ENCODE measurements at places on chromosomes 13 and 19.

DNA sequence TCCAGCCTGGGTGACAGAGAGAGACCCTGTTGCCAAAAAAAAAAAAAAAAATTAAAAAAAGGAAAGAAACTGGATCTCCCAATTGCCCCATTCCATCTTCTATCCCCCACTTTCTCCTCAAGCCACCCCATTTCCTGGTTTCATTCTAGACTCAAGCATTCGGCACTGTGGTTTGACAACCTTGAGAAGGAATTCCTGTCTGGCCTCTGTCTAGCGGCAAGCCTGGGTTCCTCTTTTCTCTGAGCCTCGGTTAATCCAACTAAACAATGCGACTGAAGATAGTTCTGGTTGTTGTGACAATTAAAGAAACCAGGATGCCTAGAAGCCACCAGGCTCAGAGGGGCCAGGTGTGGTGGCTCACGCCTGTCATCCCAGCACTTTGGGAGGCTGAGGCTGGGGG is 3.3 kb upstream of the C3 start:
- no peak for DNase-seq

GRCh38 chr13:100275746-100276145 is 186.9 kb downstream of the PCCA start:
- DNase-seq = no peak

DNA sequence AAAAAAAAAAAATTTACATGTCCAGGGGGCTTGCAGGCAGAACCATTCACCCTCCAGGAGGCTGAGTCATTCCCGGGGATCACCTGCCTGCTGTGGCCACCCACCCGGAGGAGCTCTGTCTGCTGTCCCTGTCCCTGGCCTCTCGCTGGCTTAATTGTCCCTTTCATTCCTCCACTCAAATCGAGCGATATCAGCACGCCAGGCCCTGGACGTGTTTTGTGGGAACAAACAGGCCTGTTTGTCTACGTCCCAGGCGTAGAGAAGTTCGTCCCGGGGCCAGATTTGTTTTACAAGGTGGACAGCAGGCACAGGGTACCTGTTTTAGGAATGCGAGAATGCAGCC is 21.2 kb downstream of the SULT2B1 start:
- no peak for DNase-seq

- DNase-seq = no peak
Measured at GRCh38 chr19:27740396-27740795, 1472.6 kb downstream of the UQCRFS1 start.

- DNase-seq = no peak
Measured at GRCh38 chr13:67229481-67230403, at the start of gene PCDH9. PCDH9 (minus strand) TSS chr13:67230336; CDS start chr13:67228440, 1,896 bp downstream.

DNA sequence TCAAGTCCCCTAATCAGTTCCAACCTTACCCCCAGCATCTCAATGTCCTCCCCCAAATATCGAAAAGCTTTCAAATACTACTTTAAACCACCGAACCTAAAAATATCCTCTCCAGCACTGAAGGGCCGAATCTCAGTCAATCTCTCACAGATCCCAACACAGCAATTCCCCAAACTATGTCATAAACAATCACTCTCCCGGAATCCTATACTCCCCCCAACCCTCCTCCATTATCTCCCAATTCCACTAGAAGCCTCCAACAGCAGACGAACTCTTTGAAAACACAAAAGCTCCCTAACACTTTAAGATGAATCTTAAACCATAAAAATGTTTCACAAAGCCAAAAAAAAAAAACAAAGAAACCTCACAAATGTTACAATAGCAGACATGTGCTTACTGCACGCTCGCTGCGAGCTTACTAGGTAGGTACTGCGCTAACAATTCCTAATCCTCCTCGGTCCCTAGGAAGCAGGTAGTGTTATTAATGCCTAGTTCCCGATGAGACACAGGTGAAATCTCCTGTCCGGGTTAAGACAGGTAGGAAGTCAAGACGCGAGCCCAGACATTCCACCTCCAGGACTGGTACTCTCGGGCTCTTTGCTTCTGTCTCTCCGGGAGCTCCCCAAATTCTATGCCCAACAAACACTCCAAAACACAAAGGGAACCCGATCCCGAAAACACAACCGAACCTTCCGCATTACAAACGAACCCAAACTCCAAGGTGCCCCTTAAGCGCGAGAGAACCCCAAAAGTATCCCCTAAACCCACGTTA is 14.2 kb downstream of the FBXO46 start:
- DNase-seq = no peak

DNA sequence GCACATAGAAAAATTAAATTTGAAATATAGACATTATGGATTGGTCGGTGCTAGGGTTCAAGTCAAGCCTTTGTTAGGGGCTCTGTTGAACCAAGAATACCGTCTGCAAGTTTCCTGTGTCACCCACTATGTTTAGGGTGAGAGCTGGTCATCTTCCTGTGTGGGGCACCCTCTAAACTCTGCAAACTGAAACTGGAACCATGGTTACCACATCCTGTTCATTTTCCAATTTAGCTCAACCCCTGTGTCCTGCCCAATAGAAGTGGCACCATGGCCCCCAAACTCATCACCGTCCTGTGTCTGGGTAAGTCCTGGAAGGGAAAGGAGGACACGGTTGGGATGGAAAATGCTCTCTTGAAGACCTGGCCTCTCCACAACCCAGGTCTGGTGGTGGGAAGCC is 29.9 kb downstream of the LAIR2 start:
- no peak for DNase-seq

GRCh38 chr19:13784731-13785452 is 10.4 kb upstream of the ZSWIM4 start:
- peak; percentile 48 for DNase-seq

GRCh38 chr13:114154476-114154875 is 22.1 kb upstream of the RASA3 start:
- DNase-seq = no peak

- no peak for DNase-seq
Measured at GRCh38 chr19:4715529-4716221, 8.0 kb downstream of the DPP9 start.

DNA sequence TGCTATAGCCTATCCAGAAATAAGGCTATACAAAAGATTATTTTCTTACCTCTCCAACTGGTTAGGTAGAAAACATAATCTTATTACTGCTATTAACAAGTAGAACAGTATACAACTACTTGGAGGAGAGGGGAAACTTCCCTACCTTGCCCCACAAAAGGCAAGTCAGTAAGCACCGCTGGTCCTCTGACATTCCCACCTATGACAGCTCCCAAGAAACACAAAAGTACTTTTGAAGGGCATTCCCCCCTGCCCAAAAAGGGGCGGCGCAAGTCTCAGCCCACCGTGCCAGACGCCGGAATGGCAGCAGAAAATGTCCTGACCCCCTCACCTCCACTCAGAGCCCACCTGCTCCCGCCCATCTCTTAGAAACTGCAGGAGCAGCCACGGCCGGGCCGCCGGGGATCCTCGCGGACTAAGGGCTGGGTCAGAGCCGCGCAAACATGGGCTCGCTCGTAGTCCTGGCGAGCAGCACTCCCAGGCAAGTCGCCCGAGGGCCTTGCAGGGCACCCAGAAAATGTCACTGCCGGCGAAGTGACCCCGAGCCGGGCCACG is 437 bp downstream of the SUCLA2 start:
- DNase-seq = no peak

- DNase-seq = no peak
Measured at GRCh38 chr13:94009701-94010100, 469.8 kb downstream of the DCT start.

GRCh38 chr13:105442949-105443699 is 1092.3 kb downstream of the EFNB2 start:
- DNase-seq = no peak

DNA sequence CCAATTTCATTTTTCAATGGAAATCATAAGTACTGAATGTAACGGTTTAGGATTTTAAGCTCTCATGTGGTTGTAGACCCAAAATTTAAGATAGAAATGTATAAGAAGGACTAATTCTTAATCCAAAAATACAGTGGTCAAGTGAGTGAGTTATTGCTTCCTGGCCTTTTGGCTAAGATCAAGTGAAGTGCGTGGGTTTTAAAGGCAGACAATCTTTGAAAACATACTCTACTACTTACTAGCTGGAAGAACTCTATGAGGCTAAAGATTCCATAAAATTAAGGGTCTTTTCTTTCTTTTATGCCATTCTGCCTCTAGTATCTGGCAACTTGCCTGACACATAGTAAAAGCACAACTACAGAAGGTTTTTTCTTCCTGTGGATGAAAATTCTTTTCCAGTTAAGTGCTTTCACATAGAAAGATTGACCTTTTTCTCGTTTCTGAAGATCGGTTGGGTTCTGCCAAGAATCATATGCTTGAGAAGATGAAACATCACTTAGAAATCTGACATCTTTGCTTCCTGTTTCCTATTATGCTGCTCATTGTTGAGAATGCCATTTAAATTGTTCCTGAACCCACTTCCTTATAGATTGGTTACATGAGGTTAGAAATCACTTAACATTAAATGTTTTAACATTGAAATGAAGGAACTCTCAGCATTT is 26.4 kb upstream of the SCEL start:
- DNase-seq = no peak

DNA sequence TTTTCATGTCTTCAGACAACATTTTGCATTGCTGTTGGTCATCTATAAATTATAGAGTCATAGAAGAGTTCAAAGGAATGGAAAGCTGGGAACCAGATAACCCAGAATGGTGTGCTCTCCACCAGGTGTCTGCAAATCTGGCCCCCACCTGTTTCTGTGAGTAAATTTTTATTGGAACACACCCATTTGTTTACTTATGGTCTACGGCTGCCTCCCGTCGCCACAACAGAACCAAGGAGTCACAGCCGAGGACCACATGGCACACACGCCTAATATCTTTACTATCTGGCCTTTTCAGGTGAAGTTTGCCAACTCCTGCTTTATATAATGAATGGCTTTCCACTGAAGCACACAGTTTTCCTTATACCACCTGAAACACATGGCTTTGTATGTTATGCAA is 58.2 kb downstream of the EFNB2 start:
- DNase-seq = no peak

GRCh38 chr13:79742923-79743322 is 262.0 kb downstream of the NDFIP2 start:
- DNase-seq = no peak

GRCh38 chr19:30547246-30547645 is 175.1 kb downstream of the ZNF536 start:
- DNase-seq = no peak

DNA sequence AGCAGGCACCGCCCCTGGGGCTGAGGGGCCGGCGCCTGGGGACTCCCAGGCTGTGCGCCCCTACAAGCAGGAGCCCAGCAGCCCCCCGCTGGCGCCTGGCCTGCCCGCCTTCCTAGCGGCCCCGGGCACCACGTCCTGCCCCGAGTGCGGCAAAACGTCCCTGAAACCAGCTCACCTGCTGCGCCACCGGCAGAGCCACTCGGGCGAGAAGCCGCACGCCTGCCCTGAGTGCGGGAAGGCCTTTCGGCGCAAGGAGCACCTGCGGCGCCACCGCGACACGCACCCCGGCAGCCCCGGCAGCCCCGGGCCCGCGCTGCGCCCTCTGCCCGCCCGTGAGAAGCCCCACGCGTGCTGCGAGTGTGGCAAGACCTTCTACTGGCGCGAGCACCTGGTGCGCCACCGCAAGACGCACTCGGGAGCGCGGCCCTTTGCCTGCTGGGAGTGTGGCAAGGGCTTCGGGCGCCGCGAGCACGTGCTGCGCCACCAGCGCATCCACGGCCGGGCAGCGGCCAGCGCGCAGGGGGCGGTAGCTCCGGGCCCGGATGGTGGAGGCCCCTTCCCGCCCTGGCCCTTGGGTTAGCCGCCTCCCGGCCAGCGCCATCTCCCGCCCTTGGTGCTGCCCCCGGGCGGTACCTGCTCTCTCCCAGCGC is 16.1 kb upstream of the GALP start:
- DNase-seq = no peak

- peak; percentile 2 for DNase-seq
Measured at GRCh38 chr19:9498183-9498902, at the start of gene ZNF560. ZNF560 (minus strand) TSS chr19:9498616; CDS start chr19:9475313, 23,303 bp downstream.

GRCh38 chr13:40599747-40600146 is 66.7 kb downstream of the FOXO1 start:
- no peak for DNase-seq

DNA sequence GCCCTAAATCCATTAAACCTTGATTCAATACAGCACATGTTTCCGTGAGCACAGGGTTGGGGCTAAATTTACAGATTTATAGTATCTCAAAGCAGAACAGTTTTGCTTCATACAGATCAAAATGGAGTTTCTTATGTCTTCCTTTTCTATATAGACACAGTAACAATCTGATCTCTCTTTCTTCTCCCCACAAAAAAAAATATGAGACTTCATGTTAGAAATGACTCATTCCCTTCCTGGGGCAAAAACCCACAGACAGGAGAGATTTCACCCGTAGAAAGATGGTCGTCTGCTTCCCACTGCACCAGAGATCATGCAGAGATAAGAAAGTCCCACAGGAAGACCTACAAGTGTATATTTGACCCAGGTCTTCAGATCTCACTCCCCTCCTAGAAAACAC is 7.7 kb upstream of the ZNF611 start:
- DNase-seq = no peak

- DNase-seq = no peak
Measured at GRCh38 chr13:92224825-92225224, 826.4 kb downstream of the GPC5 start.

GRCh38 chr13:27868641-27869435 is 51.0 kb upstream of the PDX1 start:
- no peak for DNase-seq

GRCh38 chr19:49157445-49158224 is at the start of gene TRPM4:
TRPM4 (plus strand) TSS chr19:49157792; CDS start chr19:49157867, 75 bp downstream.
- peak; percentile 30 for DNase-seq

GRCh38 chr19:54133312-54133956 is 4.1 kb upstream of the CNOT3 start:
- no peak for DNase-seq

- no peak for DNase-seq
Measured at GRCh38 chr13:101795025-101795424, 342.6 kb downstream of the ITGBL1 start.

DNA sequence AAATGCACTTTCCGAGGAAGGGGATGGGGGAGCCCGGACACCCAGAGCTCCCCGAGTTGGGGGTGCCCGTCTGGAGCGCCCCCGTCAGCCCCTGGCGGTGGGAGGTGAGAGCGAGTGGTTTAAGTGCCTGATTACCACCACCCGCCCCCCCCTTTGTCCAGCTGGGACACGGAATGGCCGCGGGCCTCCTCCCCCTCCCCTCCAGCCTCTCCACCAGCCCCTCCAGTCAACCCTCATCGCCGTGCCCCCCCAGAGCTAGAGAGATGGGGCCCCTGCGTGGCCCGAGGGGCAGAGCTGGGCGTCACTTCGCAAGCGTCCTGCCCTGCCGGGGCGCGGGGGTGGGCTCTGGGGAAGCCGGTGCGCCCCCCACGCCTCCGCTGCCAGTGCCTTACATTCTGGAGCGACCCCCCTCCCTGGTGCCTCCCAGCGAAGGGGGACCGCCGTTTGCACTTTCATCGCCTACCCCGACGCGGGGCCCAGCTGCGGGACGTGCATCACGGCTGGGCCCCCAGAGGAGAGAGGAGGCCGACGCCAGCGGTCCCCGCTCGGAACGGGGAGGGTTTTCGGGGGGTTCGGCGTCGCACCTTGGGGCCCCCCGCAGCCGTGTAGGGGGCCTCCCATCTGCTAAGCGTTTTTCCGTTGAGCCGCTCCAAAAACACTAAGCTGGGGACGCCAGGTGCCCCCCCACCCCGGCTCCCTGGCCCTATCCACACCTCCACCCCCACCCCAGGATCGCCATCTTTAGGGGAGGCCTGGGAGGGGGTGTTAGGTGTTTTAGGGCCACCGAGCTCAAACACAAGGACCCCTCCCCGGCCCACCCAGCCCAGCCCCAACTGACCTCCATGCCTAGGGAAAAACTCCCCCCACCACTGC is 16.4 kb downstream of the SMIM24 start:
- DNase-seq = no peak
